Stimulated activated CD8-positive, alpha-beta memory T cell treated with anti-CD3 and anti-CD28 coated beads, Interleukin-7, amount 100 ng/mL, for 4 hours (primary cell): ENCODE measurements at places on chromosomes 3 and 15.

DNA sequence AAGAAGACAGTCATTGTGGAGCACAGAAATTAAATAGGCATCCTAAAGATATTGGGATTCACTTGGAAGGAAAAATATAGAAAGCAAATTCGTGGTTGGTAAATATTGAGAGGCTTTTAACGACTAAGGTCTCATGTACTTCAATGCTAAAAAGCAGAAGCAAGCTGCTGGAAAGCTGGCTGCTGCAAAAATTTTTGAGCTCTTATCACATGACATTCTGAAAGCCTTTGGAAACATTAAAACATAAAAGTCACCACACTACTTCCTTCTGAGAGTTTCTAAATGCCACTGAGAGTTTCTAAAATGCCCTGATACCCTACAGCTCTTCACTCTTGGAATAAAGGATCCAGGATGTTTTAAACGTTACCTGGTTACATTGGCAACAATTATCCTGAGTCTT is 39.0 kb upstream of the CBLB start:
- no peak for DNase-seq

DNA sequence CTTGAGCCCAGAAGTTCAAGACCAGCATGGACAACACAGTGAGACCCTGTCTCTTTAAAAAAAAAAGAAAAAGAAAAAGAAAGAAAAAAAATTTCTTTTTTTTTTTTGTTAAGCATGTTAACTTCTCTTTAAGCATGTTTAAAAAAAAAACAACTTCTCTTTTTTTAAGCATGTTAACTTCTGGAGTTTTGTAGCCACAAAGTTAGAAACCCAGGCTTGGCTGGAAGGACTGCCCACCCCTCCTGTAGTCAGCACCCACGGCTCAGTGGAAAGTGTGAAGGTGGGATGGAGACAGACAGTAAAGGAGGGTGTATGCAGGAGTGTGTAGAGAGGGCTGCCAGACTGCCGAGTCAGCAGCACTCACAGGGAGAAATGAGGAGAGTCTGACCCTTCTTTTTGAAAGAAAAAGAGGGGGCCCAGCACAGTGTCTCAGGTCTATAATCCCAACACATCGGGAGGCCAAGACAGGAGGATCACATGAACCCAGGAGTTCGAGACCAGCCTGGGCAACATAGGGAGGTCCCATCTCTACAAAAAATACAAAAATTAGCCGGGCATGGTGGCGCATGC is 33.2 kb downstream of the GOLGA8S start:
- DNase-seq: no peak

DNA sequence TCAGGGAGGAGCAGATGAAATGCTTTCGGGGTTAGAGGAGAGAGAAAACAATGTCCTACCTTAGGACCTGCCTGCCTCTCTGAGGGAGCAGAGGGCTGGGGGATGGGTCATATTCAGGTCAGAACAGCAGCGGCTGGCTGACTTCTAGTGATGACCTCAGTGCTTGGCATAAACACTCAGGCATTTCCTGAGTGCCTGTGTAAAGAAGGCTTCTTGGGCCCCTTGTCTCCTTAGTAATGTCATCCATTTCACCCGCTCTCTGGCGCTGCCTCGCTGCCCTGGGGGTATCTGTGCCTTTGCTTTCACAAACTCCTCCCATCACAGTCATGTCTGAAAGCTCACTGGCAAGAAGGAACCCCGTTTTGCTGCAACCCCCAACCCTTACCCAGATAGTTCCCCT is 82.9 kb upstream of the GSK3B start:
- DNase-seq: no peak

DNA sequence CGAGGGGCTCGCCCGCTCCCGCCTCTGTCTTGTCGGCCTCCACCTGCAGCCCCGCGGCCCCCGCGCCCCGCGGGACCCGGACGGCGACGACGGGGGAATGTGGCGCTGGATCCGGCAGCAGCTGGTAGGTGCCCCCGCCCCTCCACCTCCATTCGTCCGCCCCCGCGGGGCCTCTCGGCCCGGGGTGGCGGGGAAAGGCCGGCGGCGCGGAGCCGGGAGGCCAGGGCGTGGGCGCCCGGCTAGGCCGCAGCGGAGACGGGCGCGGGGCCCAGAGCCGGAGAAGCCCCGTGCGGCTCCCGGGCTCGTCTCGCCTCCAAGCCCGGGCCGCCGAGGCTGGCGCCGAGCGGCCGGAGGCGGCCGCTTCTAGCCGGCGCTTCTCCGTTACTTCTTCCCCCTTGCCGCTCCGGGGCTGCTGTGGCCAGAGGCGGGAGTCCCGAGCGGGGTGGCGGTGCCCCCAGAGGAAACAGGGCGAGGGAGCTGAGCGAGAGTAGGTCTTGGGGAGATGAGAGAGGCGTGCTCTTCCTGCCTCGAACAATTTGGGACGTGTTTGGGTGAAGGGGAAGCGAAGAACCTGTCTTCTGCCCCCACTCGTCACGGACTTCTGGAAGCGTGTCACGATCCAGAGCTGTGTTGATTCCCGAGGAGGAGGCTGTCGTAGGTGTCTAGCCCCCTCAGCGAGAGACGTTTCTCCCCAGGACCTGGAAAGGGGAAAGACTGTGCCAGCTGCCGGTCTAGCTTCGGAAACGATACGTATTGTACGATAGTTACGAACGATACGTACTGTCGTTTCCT is 555 bp downstream of the ATP11B start:
- peak; percentile 13 for DNase-seq

DNA sequence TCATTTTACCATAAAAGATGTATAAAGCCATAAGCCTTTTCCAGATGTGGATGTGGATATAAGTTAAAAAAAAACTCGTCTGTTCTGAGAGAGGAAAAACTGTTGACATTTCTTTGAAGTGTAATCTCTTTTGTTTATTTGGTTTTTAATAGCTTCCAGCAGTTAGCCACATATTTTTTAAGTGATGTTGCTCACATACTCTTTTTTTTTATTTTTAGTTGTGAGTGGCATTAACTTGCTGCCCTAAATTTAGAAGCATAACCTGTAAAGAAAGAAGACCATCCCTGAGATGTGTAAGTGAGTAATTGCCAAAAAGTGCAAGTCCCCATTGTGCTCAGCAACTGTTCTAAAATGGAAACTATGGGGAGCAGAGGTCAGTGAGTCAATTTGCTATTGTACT is 415.9 kb upstream of the MDFIC2 start:
- DNase-seq: no peak
